NAMALWA (cell line): ENCODE measurements at places on chromosomes 1 and 21.

DNA sequence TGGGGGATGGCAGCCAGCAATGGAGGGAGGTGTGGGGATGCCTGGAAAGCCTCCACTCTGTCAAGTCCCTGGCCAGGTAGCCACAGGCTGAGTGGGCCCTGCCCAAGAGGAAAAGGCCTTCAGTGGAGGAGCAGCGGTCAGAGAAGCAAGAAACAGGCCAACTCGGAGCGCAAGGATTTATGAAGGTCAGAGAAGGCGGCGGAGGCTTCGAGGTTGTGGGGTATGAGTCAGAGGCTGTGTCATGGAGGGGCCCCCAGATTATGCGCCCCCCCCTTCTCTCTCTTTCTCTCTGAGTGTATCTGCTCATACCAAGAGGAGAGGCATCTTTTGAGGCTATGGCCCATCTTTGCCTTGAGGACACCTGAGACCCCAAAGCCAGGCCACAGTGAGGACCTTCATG lies 99.5 kb downstream of the CASZ1 start:
- no peak for DNase-seq

- DNase-seq, result no peak
These were observed 6.1 kb upstream of the NPHP4 start for GRCh38 chr1:5998051-5998905.

- DNase-seq, result peak; percentile 37
These were observed 31.4 kb upstream of the OLIG2 start for GRCh38 chr21:32994305-32994704.

- no peak for DNase-seq
These were observed 98.3 kb downstream of the CD58 start for GRCh38 chr1:116472431-116472961.
